ENCODE measurements at places on chromosomes 16 and 17. TPM values are rescaled to one million over a fixed set of nuclear protein-coding genes. Genes with fewer than 3 reads are reported as not detected.

ELMO3 gene
- 15.3 TPM for total RNA-seq

GRCh38 chr17:61221181-61221580 lies 178.5 kb upstream of the TBX2 start:
- H3K36me3 ChIP-seq, result no peaks in the 10 kb centered on the region
- H3K27me3 ChIP-seq, result no peaks in the 10 kb centered on the region
- no peak for DNase-seq
- H3K4me3 ChIP-seq, result no peak overlapping the region

- no peak overlapping the region for H3K4me3 ChIP-seq
- H3K27me3 ChIP-seq, result no peaks in the 10 kb centered on the region
- H3K36me3 ChIP-seq, result peaks cover 10% of the 10 kb centered on the region
- DNase-seq, result no peak
- H3K4me1 ChIP-seq, result peaks cover 28% of the 10 kb centered on the region
- no peak overlapping the region for H3K27ac ChIP-seq
These were observed 10.0 kb upstream of the NOS2 start for GRCh38 chr17:27810211-27810901.

TMC8 gene
- total RNA-seq, result 3.1 TPM

GRCh38 chr17:7019367-7019766 lies 3.5 kb upstream of the BCL6B start:
- H3K4me1 ChIP-seq, result peaks cover 55% of the 10 kb centered on the region
- DNase-seq, result no peak
- peaks cover 8% of the 10 kb centered on the region for H3K36me3 ChIP-seq
- H3K27ac ChIP-seq, result 0 out of 2 replicates have a peak overlapping the region, but pooled peaks have one; percentile 45

GRCh38 chr17:42846594-42847280 lies 2.4 kb downstream of the AOC2 start:
- H3K27me3 ChIP-seq, result no peaks in the 10 kb centered on the region
- H3K4me3 ChIP-seq, result no peak overlapping the region
- no peaks in the 10 kb centered on the region for H3K4me1 ChIP-seq
- no peak for DNase-seq

- no peak for DNase-seq
- peaks cover 12% of the 10 kb centered on the region for H3K4me1 ChIP-seq
- H3K4me3 ChIP-seq, result no peak overlapping the region
- no peak overlapping the region for H3K27ac ChIP-seq
- peaks cover 11% of the 10 kb centered on the region for H3K36me3 ChIP-seq
These were observed 343.2 kb downstream of the HAPSTR1 start for GRCh38 chr16:9434659-9435058.

DNA sequence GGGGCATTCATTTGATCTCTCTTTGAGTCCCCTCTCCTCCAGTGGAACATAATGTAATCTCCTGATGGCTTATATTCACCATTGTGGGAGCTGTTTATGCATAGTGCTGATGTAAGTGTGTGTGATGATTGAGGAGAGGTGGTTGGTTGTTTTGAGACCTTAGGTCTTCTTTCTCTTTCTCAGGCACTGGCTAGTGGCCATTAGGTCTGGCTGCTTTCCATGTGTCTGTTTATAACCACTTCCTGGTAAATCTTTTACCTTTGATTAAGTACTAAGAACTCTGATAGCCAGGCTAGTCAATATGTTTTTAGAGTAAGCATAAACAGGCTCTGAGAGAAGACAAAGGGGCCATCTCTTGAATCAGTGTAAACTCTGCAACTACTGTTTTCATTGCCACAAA lies 27.9 kb downstream of the VAT1L start:
- no peak for DNase-seq
- H3K36me3 ChIP-seq, result peaks cover 7% of the 10 kb centered on the region
- no peaks in the 10 kb centered on the region for H3K27me3 ChIP-seq
- H3K4me3 ChIP-seq, result no peak overlapping the region

DNA sequence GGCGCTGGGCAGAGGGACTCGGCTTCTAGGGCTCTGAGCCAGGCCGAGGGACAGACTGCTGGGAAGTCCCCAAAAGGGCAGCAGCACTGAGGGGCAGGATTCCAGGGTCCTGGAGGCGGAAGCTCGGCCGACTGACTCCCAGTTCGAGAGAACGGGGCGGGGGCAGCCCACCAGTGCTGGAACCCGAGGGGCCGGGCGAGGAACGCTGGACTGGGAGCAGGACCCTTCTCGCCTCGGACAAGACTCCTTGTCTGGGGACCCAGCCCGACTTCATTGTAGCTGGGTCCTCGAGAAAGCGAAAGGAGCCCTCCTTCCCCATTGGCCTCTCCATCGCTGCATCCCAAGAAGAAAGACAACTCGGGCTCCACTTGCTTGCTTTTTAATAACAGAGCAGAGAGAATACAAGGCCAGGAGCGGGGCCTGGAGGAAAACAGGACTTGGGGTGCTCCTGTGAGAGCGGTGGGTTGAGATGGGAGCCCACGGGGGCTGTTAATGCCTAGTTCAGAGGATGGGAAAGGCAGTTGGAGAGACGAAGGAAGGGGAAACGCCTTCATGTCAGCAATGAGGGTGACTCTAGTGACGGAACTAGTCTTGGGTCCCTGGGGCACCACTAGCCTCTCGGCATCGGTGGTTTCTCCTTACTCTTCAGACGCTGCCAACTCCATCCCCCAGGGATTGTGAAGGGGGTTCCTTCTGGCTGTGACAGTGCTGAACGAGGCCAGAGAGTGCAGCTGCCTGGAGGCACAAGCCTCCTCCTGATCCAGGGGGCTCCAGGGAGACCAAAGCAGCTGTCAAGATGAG lies 492 bp upstream of the CAMTA2 start:
- peak overlapping the region; percentile 77 for H3K4me3 ChIP-seq
- H3K36me3 ChIP-seq, result no peaks in the 10 kb centered on the region
- DNase-seq, result no peak
- peaks cover 45% of the 10 kb centered on the region for H3K27me3 ChIP-seq
- H3K27ac ChIP-seq, result no peak overlapping the region

GRCh38 chr16:52366983-52367382 lies 180.0 kb downstream of the TOX3 start:
- no peak overlapping the region for H3K4me3 ChIP-seq
- H3K4me1 ChIP-seq, result no peaks in the 10 kb centered on the region
- DNase-seq, result no peak
- no peak overlapping the region for H3K27ac ChIP-seq

DNA sequence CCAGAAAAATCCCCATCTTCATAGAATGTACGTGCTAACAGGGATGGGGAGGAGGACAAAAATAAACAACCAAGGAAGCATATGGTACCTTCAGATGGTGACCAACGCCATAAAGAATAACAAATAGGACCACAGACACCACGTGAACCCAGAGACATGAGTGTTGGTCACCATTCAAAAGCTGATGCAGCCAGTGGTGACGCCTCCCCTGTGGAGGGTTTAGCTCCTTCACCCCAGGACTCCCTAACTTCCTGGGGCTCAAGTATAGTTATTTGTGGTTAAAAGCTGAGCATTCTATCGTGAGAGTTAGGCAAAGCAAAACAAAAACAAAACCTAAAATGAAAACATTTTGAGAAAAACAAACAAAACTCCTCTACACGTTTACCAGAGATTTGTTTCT lies 184.7 kb downstream of the SOX9 start:
- H3K27me3 ChIP-seq, result no peaks in the 10 kb centered on the region
- no peak overlapping the region for H3K4me3 ChIP-seq
- no peaks in the 10 kb centered on the region for H3K4me1 ChIP-seq
- no peak for DNase-seq
- no peak overlapping the region for H3K27ac ChIP-seq

GRCh38 chr16:54437921-54438320 lies 151.3 kb upstream of the IRX3 start:
- H3K27me3 ChIP-seq, result peaks cover 4% of the 10 kb centered on the region
- no peaks in the 10 kb centered on the region for H3K4me1 ChIP-seq

- peaks cover 42% of the 10 kb centered on the region for H3K4me1 ChIP-seq
- no peak for DNase-seq
- H3K4me3 ChIP-seq, result no peak overlapping the region
- H3K36me3 ChIP-seq, result no peaks in the 10 kb centered on the region
- H3K27ac ChIP-seq, result 0 out of 2 replicates have a peak overlapping the region, but pooled peaks have one; percentile 63
- H3K27me3 ChIP-seq, result no peaks in the 10 kb centered on the region
These were observed 49.1 kb downstream of the KATNIP start for GRCh38 chr16:27598931-27599565.

DNA sequence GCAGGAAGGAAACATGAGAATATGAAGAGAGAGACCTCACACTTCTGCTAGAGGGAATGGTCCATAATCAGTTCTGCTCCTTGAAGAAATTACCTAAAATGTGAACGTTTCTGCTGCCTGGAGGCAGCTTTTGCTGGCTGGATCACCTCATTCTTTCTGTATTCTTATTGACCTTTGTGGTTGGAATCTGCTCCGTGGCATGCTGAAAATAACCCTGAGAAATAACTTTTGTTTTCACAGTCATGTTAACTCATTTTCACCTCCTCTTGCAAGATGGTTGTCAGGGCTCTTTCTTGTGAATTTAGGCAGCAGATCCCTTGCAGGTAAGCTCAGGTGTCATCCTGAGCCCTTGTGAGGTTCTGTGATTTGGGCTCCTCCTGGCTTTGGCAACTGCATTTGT lies 70.2 kb downstream of the IRF8 start:
- peaks cover 7% of the 10 kb centered on the region for H3K4me1 ChIP-seq
- peaks cover 4% of the 10 kb centered on the region for H3K36me3 ChIP-seq
- H3K27ac ChIP-seq, result no peak overlapping the region
- no peak for DNase-seq
- H3K27me3 ChIP-seq, result peaks cover 2% of the 10 kb centered on the region

ADAP2 gene
- 0.69 TPM for total RNA-seq

TMEM235 gene
- total RNA-seq, result 0.24 TPM

DNA sequence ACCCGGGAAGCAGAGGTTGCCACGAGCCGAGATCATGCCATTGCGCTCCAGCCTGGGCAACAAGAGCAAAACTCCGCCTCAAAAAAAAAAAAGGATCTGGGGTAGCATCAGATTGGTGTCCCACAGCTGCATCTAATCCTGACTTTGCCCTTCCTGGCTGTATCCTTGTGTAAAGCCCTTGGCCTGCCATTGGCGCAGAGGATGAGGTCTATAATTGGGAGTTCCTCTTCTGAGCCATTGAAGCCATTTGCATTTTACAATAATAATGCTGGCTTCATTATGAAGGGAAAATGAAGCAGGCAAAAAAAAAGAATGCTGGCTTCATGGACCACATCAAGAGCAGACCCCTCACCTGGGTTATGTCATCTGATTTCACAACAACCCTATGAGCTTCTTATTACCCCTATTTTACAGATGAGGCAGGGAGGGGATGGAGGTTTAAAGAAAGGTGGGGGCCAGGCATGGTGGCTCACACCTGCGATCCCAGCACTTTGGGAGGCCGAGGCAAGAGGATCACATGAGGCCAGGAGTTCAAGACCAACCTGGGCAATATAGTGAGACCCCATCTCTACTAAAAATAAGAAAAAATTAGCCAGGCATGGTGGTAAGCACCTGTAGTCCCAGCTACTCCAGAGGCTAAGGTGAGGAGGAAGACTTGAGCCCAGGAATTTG lies 1.2 kb upstream of the LITAFD start:
- H3K4me1 ChIP-seq, result peaks cover 22% of the 10 kb centered on the region
- H3K4me3 ChIP-seq, result no peak overlapping the region
- H3K27me3 ChIP-seq, result no peaks in the 10 kb centered on the region
- DNase-seq, result no peak

PRCD gene
- total RNA-seq, result 4.5 TPM

Data from WTC11 (cell line).